Anterior cingulate cortex (tissue), 58 donors: ENCODE measurements at places on chromosomes 6 and 20.

DNA sequence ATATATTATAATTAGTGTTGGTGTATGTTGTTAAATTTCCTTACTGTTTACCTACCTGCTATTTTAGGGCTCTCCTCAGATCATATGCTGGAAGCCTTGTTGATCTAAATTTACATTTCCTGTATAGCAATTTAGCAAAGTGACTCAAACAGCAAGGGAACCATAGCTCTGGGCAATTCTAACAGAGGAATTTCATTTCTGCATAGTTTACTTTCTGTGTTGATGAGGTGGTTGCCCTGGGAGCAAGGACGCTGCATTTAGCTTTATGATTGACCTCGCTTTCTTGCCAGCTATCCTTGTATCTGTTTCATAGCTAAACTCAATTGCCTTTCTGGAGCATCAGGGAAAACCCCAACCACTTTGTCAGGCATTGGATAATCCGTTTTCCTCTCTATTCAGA is 810.8 kb downstream of the GRIK2 start:
- DNase-seq: no peak

DNA sequence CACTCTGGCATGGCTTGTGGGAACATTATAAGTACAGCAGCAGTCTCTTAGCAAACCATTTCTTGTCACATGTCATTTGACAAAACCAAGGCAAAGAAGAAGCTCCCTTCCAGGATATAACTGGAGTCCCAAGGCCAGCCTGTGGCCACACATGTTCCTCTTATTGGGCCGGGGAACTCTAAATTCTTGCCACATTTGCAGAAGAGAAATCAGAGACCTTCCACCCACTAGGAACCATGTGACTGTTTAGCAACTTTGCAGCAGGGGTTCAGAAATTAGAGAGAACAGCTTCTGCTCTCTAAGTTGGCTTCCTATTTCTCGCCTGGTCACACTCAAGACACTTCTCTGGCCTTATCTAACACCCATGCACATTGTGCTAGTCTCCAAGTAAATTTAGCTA is 20.4 kb upstream of the MEP1A start:
- DNase-seq: no peak

DNA sequence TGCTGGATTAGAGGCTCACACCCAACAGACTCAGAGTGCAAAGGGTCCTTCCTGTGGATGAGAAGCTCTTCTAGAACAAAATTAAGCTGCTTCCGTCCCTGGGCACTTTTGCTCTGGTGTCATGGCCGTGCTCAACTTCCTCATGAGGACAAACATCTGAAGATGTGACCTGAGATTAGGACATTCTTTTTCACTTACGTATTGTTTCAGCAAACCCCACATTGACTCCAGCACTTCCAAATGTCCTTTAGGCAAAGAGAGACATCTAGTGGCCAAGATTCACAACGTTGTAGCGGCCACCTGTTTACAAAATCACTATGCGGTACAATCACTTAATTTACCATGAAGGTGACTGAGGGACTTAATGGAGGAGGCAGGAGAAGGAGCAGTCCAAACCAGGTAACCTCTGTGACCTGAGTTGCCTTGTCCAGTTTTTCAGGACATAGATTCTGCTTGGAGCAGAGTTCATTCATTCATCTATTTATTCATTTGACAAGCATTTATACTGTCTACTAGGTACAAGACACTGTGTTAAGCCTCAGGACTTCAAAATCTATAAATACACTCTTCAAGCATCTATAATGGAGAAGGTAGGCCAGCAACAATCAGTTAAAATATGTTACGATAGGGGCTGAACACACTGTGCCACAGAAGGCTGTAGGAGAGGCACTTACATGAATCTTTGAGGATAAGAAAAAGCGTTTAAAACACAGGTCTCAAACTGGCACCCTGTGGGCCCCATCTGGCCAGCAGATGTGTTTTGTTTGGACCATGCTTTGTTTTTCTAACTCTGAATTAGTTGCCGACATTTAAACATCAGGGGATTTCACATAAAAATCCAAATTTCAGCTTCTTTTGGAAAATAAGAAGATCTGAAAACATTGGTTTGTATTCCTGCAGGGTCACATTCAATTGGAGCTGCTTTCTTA is 5.6 kb upstream of the ADGRF1 start:
- DNase-seq: peak; percentile 20

DNA sequence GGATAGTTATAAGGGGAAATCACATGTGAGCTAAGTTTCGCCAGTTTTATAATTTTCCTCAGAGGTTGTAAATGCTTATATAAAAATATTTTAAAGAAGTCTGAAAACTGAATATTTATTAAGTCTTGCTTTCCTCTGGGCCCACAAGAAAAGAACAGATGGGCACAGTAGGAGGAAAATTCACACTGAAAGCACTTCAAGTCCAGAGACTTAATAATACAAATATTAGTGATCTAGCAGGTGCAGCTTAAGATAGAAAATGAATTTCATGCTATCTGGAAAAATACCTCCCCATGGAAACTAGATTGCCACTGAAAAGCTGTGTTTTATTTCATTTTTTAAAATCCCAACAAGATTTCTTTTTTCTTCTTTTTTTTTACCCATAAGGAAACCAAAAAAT is 47.2 kb downstream of the ORC3 start:
- DNase-seq: no peak

- no peak for DNase-seq
These were observed 18.6 kb upstream of the SLCO4A1 start for GRCh38 chr20:62623488-62624324.

DNA sequence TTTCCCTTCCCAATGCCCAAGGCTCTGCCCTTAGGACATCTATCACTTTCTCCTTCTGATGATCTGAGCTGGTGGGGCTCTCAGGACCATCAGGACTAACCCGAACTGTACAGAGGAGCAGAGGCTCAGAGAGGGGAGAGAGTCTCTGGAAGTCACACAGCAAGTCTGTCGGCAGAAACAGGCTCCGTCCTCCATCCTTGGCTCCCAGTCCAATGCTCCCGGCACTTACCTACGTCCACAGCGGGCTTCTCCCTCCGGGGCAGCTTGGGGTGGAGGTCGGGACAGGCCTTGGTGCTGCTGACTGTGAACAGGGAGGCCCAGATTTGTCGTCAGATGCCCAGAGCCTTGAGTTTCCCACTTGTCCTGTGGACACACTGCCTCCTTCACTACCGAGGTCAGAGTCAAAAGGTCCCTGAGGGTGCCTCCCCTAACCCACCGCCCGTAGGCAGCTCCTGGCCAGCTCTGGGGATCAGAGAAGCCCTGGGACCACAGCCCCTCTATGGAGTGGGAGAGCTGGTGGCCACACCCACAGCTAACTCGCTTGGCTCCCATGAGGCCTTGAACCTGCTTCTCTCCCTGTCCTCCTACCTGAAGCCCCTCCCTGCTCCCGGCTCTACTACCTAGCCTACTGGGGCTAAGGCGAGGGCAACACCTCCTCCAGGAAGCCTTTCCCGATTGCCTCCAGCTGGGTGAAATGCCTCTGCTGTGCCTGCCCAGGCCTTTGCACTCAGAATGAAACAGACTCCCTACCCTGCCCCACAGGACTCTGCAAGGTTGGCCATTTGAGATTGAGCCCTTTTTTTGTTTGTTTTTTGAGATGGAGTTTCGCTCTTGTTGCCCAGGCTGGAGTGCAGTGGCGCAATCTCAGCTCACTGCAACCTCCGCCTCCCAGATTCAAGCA is 22.6 kb downstream of the VSTM2L start:
- DNase-seq: no peak

GRCh38 chr6:70285201-70285600 is 17.7 kb downstream of the COL9A1 start:
- DNase-seq: no peak

DNA sequence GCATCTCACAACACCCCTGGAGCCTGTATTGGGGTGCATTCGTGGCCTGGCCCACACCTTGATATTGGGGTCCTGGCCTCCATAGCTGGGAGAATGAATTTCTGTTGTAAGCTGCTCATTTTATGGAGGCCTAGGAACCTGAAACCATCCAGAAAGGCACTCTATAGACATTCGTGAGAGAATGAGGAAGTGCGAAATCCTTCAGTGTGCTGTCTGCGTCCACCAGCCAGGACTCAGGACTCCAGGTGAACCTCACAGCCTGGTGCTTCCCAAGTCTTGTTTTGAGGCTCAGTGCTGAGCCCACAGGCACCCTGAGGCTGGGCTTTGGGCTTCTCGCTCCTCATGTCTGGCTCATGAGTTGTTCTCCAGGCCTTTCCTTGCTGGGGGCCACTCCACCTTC is 11.9 kb upstream of the RBBP8NL start:
- DNase-seq: no peak

GRCh38 chr20:40232273-40232672 is 456.8 kb downstream of the MAFB start:
- no peak for DNase-seq

GRCh38 chr6:37840940-37841300 is 21.4 kb downstream of the ZFAND3 start:
- no peak for DNase-seq

DNA sequence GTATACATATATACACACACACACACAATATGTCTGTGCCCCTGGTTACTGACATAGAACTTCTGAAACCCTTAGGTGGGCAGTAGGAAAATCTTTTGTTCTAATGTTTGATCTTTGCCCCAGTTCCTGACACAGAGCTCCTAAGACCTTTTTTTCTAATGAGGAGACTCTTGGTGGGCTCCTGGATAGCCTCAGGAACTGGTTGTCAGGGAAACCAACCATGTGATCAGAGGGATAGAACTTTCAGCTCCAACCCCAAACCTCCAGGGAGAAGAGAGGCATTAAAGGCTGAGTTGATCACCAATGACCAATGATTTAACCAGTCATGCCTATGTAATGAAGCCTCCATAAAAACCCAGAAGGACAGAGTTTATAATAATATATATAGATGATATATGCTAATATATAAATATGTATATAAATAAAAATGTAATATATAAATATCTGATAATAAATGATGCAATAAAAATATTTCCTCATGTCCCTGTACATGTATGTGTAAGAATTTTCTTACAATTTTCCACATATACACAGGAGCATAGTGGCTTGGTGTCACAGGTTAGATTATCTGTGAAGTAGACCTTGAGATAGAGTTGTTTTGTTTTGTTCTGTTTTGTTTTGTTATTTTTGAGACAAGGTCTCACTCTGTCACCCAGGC is 93.3 kb downstream of the GPX5 start:
- no peak for DNase-seq

DNA sequence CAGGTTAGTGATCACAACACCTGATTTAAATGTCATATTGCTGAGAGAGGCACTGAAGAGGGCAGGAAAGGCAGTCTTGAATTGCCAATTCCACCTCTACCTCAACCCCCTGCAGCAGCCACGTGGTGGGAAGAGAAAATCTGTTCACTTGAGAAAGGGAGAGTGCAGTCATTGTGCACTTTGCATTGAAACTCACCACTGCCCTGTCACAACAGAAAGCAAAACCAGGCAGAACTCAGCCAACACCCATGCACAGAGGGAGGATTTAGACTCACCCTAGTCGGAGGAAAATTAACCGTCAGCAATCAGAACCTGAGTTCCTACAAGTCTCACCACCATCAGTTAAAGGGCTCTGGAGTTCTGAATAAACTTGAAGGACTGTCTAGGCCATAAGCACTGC is 1040.2 kb downstream of the HACE1 start:
- DNase-seq: no peak

- DNase-seq: no peak
These were observed 98.7 kb downstream of the TRIM27 start for GRCh38 chr6:28824793-28825731.

DNA sequence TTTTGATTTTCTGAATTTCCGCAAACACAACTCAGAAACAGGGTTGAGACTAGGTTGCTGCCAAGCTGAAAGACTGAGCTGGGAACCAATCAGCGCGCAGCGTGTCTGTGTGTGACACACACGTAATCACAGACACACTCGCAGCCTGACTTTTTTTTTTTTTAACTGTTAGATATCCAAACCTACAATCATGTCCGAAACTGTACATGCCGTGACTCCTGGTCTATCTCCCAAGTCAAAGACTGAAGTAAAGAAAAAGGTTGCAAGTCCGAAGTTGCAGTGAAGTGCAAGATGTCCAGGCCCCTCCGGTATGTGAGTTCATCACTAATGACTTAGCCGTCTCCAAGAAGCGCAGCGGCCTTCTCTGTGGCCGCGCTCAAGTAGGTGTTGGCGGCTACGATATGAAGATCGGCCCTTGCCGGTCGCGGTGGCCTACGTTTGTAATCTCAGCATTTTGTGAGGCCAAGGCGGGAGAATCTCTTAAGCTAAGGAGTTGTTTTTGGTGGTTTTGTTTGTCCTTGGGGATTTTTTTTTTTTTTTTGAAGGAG is 108.2 kb downstream of the HFE start:
- peak; percentile 80 for DNase-seq

- no peak for DNase-seq
These were observed 1.4 kb upstream of the TRIM39 start for GRCh38 chr6:30325150-30325872.

- DNase-seq: peak; percentile 96
These were observed at the start of gene ARMC2 for GRCh38 chr6:108848116-108848868. Gene ARMC2 (plus strand): TSS chr6:108848422. CDS start chr6:108854268, 5,846 bp downstream.

DNA sequence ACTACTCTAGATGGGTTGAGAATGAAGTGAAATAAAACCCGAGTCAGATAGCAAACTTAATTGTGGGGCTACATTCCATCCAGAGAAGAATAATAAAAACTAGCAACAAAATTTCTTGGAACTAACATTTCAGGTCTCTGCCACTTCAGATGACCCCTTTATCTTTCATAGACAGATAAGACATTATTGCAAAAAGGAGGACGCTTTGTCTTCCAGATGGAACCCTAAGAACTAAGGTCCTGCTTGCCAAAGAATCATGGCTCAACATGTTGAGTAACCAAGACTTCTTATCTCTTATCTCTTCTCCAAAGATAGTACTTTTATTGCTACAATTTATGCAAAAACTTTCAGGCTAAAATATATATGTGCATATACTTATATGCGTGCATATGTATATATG is 221.1 kb upstream of the PREP start:
- DNase-seq: no peak

DNA sequence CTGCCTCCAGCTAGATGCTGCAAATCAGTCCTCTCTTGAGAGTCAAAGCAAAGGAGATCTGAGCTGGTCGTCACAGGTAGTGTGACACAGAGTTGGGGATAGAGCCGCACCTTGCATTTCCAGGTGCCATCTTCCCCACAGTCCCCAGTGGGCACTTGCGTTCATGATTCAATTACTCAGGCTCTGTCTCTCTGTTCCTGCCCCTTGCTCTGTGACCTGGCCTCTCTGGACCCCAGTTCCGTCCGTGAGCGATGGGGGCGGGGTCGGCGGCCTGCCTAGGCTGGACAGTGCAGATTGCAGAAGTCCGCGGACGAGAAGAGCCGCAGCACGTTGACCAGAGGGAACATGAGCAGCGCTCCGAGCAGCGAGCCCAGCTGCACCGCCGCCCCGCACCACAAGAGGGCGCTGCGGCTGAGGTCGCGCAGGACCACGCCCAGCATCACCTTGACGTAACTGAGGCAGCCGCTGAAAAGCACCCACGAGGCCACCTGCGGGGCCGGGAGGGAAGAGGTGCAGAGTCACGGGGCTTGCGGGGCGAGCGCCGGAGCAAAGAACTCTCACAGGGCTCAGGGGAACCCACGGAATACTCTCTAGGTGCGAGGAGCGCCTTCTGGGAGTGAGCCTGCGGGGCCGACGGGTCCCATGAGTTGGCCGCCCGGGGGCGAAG is 7.4 kb downstream of the SLC52A3 start:
- no peak for DNase-seq

GRCh38 chr20:32563311-32564272 is 21.5 kb downstream of the NOL4L start:
- no peak for DNase-seq
